ENCODE measurements at places on chromosomes 13 and 19. TPM values are rescaled to one million over a fixed set of nuclear protein-coding genes. Genes with fewer than 3 reads are reported as not detected.

Gene MRPS31
- 13.0 TPM for total RNA-seq

Gene CLDN10
- total RNA-seq: not detected

Gene CEACAM4
- total RNA-seq: not detected

Gene ZNF675
- total RNA-seq: 0.86 TPM

Gene RHPN2
- 2.6 TPM for total RNA-seq
